K562 (cell line): ENCODE measurements at places on chromosomes 6 and 20. TPM values are rescaled to one million over a fixed set of nuclear protein-coding genes. Genes with fewer than 3 reads are reported as not detected.

DNA sequence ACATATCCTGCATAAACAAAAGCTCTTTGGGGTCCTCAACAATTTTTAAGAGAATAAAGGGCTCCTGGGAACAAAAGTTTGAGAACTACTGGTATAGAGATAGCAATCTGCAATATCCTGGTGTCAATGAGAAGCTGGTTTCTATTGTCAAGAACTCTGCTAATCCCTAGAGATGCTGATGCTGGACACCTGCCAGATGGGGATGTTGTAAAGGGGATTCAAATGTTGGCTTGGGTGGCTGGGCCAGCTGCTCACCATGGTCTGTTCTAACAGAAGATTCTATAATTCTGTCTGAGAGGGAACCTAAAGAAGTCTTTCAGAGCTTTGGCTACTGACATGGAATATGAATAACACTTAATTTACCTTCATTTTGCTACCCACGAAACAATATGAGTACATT is 137.8 kb downstream of the BTBD9 start:
- no peak for DNase-seq

Gene ADGB
- not detected in 2 replicates for total RNA-seq

GRCh38 chr6:45637611-45638257 is 260.0 kb upstream of the SUPT3H start:
- DNase-seq, result no peak

Gene FOXF2
- not detected in 2 replicates for total RNA-seq

- no peak for DNase-seq
These were observed 632 bp downstream of the CGAS start for GRCh38 chr6:73451223-73452106.

DNA sequence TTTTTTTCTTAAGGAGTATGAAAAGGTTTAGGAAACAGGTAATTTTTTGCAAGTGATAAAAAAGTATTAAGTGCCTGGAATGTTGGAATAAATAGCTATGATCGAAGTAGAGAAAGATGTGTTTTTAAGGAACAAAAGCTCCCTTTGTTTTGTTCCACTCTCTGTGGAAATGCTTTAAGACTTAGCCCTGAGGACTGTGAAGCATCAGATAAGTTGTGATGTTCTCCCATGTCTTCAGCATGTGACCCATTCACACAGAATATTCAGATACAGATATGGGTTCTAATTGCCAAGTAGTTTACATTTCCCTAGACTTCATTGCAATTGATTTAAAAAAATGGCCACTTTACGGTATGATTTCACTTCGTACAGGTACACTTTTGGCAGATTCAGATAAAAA is 80.6 kb downstream of the KCNQ5 start:
- no peak for DNase-seq

Gene ARHGAP40
- total RNA-seq, result not detected in 2 replicates

- no peak for DNase-seq
These were observed 102.6 kb downstream of the KIF13A start for GRCh38 chr6:17884498-17885478.

DNA sequence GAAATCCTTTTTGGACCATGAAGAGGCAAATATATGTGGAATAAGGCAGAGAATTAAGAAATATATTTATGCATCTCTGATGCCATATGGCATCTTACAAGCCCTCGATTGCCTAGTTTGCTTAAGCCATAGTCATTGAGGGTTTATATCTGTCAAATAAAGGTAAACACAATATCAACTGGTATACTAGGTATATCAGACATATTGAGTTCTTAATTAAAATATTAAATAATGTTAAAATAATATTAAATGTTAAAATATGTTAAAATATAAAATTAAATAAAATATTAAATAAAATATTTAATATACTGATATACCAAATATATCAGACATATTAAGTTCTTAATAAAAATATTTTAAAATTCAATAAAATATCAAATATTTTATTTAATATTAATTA is 567.4 kb upstream of the PTCHD4 start:
- DNase-seq, result no peak

DNA sequence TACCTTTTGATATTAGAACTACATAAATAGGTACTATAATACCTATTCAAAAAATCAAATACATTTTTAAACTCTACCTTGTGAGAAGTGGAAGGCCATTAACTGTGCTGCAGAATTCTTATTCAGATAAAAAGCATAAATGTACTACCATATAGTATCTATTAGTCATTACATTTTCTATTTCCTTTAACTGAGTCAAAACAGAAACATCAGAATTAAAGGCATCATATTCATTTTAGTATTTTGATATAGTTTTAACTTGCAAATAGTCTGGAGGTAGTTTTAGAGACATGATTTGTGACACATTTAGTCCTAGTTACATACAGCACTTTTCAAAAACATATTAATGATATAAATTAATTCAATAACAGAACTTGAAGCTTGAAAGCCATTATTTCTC is 39.9 kb upstream of the TAB2 start:
- DNase-seq, result no peak

DNA sequence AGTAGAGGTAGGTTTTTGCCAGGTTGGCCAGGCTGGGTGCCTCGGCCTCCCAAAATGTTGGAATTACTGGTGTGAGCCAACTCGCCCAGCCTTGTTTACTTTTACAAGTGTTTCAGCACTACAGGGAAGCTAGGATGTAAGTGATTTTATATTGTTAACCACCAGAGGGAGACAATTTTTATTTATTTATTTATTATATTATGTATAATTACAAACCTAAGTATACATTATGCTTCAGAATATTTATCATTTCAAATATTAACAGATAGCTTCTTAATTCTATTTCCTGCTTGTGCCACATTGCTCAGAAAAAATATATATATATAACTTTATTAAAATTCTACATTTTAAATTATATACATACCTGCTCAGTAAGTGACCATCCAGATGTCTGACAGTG is 9.8 kb downstream of the MMUT start:
- DNase-seq, result no peak

Gene MUCL3
- total RNA-seq, result not detected in 2 replicates

DNA sequence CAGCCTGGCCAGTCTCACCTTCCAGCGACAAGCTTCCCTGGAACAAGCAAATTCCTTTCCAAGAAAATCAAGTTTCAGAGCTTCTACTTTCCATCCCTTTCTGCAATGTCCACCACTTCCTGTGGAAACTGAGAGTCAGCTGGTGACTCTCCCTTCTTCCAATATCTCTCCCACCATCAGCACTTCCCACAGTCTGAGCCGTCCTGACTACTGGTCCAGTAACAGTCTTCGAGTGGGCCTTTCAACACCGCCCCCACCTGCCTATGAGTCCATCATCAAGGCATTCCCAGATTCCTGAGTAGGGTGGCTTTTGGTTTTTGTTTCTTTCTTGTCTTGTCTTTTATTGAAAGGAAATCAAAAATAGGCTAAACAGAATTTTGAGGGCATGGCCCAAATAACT is 24.3 kb downstream of the MYCT1 start:
- DNase-seq, result no peak

DNA sequence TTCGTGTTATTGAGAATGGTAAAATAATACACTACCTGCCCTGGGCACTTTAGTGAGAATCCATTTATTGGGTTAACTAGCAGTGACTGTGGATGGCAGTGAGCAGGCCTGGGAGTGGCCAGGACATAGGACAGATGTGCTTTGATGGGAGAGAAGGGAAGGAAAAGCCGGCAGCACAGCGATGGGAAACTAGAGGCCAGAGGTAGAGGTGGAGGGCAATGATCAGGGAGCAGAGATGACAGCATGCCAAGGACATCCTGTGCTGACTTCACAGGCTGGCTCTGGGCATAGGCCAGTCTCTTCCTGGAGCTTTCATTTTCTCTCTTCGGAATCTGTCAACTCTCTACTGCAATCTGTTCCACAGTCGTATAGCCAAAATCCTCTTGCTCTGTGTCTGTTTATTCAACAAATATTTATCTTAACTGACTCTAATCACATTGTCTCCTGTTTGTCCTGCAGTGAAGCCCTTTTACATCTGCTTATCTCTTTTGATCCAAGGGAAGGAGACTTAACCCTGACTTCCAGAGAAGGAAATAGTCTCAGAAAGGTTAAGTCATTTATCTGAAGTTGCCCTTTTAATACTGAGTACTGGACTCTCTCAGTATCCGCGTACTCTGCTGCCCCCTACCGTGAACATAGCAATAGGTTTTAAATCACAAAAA is 18.4 kb upstream of the MMP24 start:
- peak; percentile 59 for DNase-seq

- DNase-seq, result no peak
These were observed 275.0 kb downstream of the CENPW start for GRCh38 chr6:126614642-126615504.

Gene EFCAB8
- not detected in 2 replicates for total RNA-seq

DNA sequence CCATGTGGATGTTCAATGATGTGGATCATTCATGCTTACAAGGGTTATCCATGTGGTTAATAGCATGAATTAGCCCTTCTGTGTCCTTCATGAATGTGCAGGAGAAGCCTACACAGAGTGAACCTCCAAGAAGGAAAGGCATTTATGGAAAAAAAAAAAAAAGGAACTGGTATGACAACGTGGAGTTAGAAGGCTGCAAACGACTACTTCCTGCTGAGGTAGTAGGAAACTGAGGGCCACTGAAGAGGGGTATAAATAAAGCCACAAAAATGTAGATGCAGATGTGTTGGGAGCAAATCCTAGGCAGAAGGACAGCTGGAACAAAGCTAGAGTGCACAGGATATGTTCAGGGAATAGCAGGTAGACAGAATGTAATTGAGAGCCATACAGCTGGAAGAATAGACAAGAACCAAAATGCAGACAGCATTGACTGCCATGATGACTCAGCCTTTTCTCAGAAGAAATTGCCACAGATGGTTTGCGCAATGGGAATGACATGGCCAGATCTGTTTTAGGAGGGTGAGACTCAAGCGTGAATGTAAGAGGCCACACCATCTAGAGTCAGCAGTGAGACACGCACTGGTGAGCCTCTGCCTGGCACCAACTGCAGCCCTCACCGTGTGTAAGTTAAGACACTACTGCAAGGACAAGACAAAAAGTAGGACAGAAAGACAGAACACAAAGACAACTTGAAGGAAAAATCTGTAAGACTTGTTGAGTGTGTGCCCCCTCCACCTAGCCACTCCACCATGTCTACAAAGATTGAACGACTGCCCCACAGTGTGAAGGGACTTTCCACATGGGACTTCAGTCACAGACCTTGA is 79.8 kb downstream of the KIF13A start:
- DNase-seq, result peak; percentile 95

Gene VGLL2
- not detected in 2 replicates for total RNA-seq

Gene CNR1
- 1.5 and 1.9 TPM in 2 replicates for total RNA-seq

DNA sequence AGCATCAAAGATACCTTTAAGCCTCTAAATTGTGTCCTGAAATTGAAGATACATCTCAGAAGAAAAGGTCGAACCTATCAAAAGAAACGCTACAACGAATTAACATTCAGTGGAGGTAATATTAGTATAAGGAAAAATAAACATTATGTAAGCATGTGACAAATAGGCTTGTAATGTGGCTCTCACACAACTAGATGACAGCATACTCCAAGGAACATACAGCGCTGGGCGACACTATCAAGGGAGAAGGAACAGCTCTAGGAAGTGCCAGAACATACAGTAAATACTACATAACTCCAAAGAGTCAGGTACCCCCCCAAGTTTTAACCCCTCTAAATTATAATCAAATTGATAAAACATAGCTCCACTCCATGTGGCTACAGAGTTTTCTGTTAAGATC is 103.5 kb downstream of the LAMP5 start:
- no peak for DNase-seq

Gene RPS21
- total RNA-seq, result 3,091 and 3,491 TPM in 2 replicates

DNA sequence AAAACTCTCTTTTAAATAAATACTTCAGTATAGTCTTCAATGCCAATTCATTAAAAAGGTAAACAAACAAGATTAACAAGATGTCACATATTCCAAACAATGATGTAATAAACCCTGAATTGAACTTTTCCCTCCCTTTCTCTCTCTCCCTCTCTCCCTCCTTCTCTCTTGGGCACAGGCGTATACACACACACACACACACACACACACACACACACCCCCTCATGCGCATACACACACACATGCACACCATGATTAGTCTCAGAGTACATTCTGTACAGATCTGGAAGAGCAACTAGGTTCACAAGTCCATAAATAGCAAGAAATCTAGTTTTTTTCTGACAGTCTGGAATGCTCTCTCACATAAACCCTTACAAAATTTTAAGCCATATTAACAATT is 128.3 kb downstream of the DST start:
- no peak for DNase-seq

Gene LY86
- total RNA-seq, result not detected in 2 replicates

DNA sequence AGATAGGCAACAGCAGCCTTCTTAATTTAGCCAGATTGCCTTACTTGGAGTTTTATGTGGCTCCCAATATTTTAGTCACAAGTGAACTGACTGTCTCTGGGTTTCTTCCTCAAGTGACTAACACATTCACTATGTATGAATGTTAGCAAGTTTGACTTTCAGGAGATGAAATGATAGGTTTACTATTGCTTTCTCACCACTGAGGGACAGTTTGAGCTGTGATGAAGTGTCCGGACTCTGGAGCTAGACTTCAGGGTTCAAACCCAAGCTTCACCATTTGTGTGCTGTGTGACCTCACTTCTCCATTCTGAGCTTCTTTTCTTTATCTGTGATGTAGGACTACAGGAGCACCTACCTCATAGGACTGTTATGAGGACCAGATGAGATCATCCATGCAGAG is 8.2 kb downstream of the DHX35 start:
- DNase-seq, result no peak
